Stimulated activated CD8-positive, alpha-beta memory T cell treated with anti-CD3 and anti-CD28 coated beads, Interleukin-12 subunit alpha, Interleukin-12 subunit beta, amount 100 ng/mL, for 4 hours (primary cell): ENCODE measurements at places on chromosomes 5 and 9.

DNA sequence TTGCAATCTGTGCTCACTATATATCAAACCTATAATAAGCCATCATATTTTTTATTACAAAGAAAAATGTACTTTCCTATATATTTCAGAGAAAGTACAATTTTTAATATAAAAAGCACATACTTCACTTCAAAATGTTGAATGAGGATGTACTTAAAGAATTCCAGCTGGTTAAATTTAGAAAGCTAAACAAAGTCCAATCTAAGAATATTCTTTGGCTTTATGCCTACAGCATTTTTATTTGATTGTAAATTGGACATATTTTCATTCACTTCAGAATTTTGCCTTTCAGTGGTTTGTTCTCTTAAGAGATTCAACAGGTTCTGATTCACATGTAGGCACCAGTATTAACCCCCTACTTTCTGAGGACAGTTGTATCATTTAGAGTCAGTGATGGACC is 533.8 kb downstream of the CAAP1 start:
- DNase-seq: no peak

GRCh38 chr9:81717061-81717746 is 27.9 kb upstream of the TLE1 start:
- no peak for DNase-seq

GRCh38 chr5:172321593-172321992 is 38.0 kb upstream of the UBTD2 start:
- DNase-seq: no peak

DNA sequence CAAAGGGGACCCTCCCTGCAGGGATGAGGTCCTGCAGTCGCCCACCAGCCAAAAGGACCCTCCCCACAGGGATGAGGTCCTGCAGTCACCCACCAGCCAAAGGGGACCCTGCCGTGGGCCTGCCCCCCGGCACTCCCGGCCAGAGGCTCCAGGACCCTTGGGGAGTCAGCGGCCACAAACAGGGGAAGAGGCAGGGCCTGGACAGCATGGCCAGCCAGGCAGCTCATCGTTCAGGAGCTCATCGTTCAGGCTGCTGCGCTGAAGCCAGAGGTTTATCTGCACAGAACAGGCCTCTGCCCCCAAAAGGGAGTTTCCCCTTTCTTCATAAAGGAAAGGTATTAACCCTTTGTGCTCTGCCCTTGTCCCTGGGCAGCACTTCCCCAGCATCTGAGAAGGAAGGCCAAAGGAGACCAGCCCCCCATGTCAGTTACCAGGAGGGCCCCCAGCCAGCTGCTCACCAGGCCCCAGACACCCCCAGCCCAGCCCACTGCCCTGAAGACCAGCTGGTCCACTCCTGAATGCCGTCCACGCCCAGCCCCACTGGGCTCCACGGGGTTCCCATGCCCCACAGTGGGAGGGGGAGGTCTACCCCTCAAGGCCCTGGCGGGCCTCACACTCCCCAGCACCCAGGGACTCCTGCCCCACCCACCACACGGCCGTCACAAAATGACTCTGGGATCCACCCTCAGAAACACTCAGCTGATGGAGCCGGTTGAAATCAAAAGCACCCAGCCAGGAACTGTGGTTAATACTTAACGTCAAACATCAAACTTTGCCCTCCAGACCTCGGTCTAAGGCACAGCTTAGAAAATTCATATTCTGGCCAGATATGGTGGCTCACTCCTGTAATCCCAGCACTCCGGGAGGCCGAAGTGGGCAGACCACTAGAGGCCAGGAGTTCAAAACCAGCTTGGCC is 6.3 kb downstream of the SLC12A7 start:
- peak; percentile 36 for DNase-seq

DNA sequence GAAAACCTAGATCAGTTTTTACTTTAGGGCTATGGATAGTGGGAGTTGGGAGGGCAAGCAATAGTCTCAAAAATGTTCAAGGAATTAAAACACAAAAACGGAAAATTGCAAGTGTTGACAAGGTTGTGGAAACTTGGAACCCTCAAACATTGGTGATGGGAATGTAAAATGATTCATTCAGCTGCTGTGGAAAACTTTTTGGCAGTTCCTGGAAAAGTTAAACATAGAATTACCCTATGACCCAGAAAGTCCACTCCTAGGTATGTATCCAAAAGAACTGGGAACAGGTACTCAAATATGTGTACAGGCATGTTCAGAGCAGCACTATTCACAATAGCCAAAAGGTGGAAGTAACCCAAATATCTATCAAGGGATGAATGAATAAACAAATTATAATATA is 1.2 kb upstream of the MSANTD3 start:
- DNase-seq: no peak
